ENCODE measurements at places on chromosomes 13 and 19. TPM values are rescaled to one million over a fixed set of nuclear protein-coding genes. Genes with fewer than 3 reads are reported as not detected.

ZNF491 gene
- total RNA-seq: 2.4 TPM

ZNF358 gene
- 10.2 TPM for total RNA-seq

PCDH17 gene
- 2.6 TPM for total RNA-seq

ZNF835 gene
- total RNA-seq: under 0.01 TPM

CYP2A6 gene
- not detected for total RNA-seq

ZNF526 gene
- total RNA-seq: 8.5 TPM

F10 gene
- total RNA-seq: 1.6 TPM

PCDH9 gene
- total RNA-seq: 4.5 TPM

PABPC3 gene
- 0.09 TPM for total RNA-seq

EFNA2 gene
- total RNA-seq: 0.18 TPM

OLFM4 gene
- not detected for total RNA-seq

KIR3DL2 gene
- not detected for total RNA-seq

C19orf38 gene
- 0.28 TPM for total RNA-seq

ZNF85 gene
- 7.4 TPM for total RNA-seq

S1PR4 gene
- total RNA-seq: 0.47 TPM

ZNF296 gene
- total RNA-seq: 0.09 TPM

GARIN5A gene
- total RNA-seq: 0.19 TPM

IGFL3 gene
- total RNA-seq: not detected
